ENCODE measurements at places on chromosomes 2 and 18. TPM values are rescaled to one million over a fixed set of nuclear protein-coding genes. Genes with fewer than 3 reads are reported as not detected.

- DNase-seq: no peak
These were observed 16.8 kb upstream of the ANKRD53 start for GRCh38 chr2:70961648-70961994.

Gene ALLC
- not detected for polyA plus RNA-seq

DNA sequence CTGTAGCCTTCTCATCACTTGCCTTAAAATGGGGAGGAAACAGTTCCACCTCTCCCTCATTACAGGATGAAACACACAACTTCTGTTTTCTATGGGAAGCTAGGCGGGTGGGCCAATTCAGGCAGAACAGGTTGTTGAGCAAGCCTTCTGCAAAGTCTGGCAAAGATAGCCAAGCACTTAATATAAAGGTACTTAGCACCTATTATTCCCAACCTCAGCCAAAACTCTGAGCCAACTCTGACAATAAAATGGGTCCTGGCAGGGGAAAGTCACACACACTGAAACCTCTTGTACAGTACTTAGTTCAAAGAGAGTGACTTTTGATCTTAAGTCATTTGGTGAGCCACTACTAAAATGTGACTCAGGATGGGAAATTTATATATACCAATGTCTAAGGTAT lies 15.8 kb upstream of the SOCS6 start:
- DNase-seq: no peak

DNA sequence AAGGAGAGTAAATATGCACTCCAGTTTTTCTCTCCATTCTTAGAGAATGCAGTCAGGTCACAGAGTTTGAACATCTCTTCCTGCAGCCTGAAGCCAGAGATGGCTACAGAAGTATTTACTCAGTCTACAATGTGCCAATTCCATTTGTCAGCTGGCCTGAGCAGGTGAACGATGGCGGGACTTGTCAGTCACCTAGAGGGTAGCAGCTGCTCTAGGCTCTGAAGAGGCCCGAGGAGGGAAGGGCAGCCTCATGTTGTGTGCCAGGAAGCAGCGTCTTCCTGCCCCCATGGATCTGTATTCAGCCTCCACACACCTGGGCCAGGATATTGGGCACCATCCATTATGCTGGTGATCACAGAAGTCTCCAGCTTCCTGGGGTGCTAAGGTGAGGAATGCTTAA lies 316.7 kb upstream of the CHAC2 start:
- no peak for DNase-seq

DNA sequence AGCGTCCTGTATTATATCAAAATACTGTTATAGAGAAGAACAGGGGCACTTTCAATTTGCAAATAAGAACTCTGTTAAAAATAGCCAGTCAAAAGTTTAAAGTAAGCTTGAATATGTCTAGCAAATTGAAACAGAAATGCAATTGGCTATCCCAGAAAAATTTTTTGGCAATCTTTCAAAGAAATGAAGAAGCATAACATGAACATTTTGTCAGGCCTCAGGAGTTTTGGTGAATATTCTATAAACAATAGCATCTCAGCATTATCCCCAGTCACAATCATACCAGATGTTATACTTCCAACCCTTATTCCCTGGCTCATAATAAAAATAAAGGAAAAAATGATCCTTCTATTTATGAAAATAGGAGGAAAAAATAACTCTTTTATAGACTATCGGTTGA lies 252.4 kb downstream of the GRB14 start:
- DNase-seq: no peak

DNA sequence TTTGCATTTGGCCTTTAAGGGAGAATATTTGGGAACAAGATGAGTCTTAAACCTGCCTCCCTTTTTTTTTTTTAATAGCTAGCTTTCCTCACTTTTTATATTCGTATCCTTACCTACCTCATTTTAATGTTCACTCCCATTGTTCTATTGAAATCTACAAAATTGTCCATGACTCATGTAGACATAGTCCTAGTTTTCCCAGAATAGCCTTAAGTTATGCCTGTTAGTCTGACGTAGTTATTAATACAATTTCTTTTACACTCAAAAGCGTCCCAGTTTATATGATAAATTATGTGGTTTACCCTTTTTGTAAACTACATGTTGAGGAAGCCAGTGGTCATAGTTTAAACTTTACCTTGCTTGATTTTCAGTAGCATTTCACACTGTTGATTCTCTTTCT lies 73.4 kb downstream of the UBR3 start:
- DNase-seq: no peak

DNA sequence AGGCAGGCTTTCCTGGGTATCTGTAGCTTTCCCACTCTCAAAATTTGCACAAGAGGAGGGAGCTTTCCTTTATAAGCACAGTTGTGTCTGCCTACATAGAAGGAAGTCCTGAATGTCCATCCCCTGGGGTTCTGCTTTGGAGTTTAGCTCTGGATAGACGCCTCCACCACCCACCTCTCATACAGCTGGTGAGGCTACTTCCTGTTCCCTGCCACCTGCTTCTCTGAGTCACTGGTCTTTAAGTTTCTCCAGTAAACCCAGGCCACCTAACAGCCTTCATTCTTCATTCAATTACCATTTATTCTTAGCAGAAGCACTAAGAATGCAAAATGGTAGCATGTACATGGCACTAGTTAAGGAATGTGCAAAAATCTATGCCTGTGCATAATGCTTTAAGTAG lies 407.8 kb downstream of the CDH2 start:
- no peak for DNase-seq

GRCh38 chr2:220104871-220105351 lies 477.5 kb downstream of the SLC4A3 start:
- DNase-seq: no peak

DNA sequence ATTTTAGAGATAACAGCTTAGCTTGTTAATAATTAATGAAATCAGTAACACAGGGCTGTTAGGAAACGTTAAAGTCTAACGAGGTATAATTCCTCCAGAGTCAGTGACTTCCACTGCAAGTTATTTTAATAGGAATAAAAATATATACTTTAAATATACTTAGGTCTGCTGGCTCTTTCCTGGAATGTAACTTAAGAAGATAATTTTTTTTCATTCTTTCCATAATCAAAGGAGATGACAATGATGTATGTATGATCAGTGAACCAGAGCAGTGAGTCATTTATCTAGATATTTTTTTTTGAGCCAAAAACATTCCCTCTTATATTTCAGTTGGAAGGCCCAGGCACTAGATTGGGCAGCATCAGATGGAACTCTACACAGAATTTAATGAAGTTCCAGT lies 104.2 kb upstream of the LYPD1 start:
- DNase-seq: no peak

Gene CRYGC
- polyA plus RNA-seq: not detected

Gene CYTIP
- 83.5 TPM for polyA plus RNA-seq

DNA sequence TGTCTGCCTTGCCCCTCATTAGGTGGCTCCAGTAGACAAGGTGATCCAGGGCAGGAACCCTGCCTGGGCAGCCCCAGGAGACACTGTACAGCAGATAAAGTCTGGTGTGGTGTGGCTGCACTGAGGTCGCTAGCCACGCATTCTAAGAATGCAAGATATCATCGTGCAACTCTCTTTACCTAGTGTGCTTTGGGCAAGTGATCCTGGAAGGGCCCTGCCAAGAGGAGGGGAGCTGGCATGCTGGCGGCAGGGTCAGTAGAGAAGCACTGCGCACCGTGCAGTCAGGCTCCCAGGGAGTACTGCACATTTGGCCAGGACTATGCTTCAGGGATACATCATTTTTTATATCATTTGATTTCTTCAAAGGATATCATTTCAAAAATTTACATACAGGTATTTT lies 195.3 kb upstream of the SMAD2 start:
- no peak for DNase-seq

- DNase-seq: no peak
These were observed 83.0 kb upstream of the MBOAT2 start for GRCh38 chr2:9086465-9086864.

Gene DCDC2C
- polyA plus RNA-seq: not detected

GRCh38 chr2:240934701-240935102 lies 28.6 kb downstream of the CROCC2 start:
- no peak for DNase-seq

DNA sequence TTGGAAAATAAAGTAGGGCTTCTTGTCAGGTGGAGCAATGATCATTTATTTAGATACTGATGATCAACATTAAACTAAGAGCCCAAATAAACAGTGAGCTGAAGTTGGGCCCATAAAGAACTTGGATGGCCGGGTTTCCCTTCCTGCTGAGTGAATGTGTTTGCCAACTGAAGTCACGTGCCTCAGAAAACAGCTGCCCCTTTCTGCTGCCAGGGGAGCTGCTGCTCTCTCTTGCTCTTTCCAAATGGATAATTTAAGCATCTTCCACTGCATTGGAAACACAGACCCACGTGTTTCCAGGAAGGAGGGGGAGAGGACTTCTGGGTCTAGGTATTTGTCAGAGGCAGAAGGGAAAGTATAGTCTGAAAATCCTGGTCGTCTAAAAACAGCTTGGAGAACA lies 22.9 kb upstream of the NCKAP5 start:
- no peak for DNase-seq

Gene CYP27C1
- polyA plus RNA-seq: not detected
